Left lung (tissue), 14 donors: ENCODE measurements at places on chromosomes 3 and 15. TPM values are rescaled to one million over a fixed set of nuclear protein-coding genes. Genes with fewer than 3 reads are reported as not detected.
A peak's percentile ranks its signal among the peaks of the same experiment; 100 is the strongest.

The SOX14 gene
- total RNA-seq: not detected

The ZNF860 gene
- total RNA-seq: 2.3 TPM

The WDR72 gene
- total RNA-seq: 0.94 TPM

The GOLGA8N gene
- total RNA-seq: 9.6 TPM

The CRABP1 gene
- not detected for total RNA-seq

The MCCC1 gene
- total RNA-seq: 61.8 TPM

GRCh38 chr15:47918877-47919276, 201.6 kb downstream of the SEMA6D start:
- H3K27me3 ChIP-seq: no peaks in the 10 kb centered on the region
- no peaks in the 10 kb centered on the region for H3K4me1 ChIP-seq
- no peak overlapping the region for H3K27ac ChIP-seq
- no peak for DNase-seq

DNA sequence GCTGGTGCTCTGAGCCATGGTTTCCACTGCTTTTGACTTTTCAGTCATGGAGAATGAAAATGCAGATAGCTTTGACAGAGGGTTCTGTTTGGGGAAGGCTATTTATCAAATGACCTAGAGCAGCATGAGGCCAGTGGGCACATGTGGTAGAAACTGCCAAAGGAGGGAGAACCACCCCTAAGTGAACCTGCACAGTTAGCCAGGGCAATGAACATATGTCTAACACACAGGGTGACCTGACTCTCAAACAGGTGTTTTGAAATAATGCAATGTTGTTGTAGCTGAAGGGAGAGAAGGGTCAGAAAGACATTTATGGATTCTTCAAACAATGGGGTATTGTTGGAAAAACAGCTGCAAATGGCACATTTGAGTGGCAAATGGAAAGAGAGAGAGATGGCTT, 174.4 kb upstream of the FAM3D start:
- H3K4me3 ChIP-seq: no peak overlapping the region
- H3K27me3 ChIP-seq: no peaks in the 10 kb centered on the region
- no peak overlapping the region for H3K27ac ChIP-seq
- no peak for DNase-seq
- H3K4me1 ChIP-seq: no peaks in the 10 kb centered on the region

DNA sequence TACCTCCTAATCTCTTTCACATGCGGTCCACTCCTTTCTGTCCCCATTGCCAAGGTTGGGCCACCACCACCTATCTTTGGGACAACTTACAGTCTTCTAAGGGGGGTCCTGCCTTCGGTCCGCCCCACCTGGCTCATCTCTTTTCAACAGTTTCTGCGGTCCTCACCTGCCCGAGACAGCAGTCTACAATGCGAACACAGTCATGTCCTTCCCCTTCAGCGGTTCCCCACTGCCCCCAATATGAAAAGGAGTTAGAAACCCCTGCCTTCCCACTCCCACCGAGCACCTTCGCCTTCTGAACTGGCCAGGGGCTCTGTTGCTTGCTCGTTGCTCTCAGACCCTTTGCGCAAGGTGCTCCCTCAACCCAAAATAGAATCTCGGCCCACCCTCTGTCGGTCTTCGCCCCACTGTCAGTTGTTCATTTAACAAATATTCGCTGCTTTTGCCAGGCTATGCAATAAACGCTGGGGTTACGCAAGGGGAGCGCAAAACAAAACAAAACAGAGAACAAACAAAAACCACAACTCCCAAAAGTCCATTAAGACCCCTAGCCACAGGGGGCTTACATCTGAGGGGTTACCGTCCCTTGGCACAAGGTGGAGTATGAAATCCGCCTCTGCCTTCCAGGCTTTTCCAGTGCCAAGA, 611 bp upstream of the FANCI start:
- H3K4me3 ChIP-seq: peak overlapping the region; percentile 62
- H3K27ac ChIP-seq: no peak overlapping the region

GRCh38 chr3:11136116-11136515, 18.2 kb upstream of the HRH1 start:
- no peaks in the 10 kb centered on the region for H3K27me3 ChIP-seq
- no peak for DNase-seq
- no peak overlapping the region for H3K4me3 ChIP-seq
- H3K27ac ChIP-seq: no peak overlapping the region
- H3K4me1 ChIP-seq: peaks cover 6% of the 10 kb centered on the region

DNA sequence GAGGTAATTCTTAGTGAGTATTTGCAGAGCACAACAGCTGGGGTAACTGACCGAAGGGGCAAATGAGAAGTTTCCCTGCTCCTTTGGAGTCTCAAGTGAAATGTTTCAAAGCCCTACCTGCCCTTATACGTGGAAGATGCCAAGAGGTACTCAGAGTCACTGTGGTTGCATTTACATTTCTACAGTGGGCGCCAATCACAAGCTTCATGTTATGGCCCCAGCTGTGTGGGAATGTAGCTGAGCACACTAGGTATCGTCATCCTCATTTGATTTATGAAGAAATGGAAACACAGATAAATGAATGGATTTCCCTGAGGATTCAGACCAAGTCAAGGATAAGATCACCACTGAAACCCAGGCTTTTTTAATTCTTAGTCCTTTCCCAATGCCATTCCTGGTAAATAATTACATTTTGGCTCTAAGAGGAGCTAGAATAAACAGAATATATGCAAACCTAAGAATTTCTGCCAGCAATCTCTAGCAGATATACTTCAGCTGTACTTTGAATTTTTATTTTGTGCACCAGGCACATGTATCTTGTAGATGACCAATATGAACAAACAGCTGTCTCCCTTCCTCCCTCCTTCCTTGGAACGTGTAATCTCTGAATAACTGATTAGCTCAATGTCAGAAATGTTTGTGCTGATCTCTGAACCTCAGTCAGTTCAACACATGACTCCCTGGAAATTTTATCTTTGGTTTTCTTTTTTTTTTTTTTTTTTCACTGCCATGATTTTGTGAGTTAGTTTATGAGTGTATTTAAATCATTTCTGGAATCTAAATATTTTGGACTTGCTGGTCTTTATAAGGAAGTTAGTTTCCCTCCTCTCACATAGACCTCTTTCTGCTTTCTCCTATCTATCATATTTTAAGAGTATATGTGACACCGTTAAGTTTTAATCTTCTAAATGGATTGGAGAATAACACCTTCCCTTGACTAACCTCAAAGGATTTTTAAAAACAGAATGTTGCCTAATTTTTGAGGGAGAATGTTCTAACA, 69.2 kb downstream of the MAP2K5 start:
- no peak for DNase-seq
- no peak overlapping the region for H3K27ac ChIP-seq
- no peaks in the 10 kb centered on the region for H3K36me3 ChIP-seq
- no peaks in the 10 kb centered on the region for H3K4me1 ChIP-seq
- H3K4me3 ChIP-seq: no peak overlapping the region

GRCh38 chr3:193605876-193606275, 12.9 kb downstream of the OPA1 start:
- H3K4me1 ChIP-seq: no peaks in the 10 kb centered on the region
- no peak for DNase-seq
- no peaks in the 10 kb centered on the region for H3K36me3 ChIP-seq
- H3K4me3 ChIP-seq: no peak overlapping the region
- no peaks in the 10 kb centered on the region for H3K27me3 ChIP-seq
- no peak overlapping the region for H3K27ac ChIP-seq

DNA sequence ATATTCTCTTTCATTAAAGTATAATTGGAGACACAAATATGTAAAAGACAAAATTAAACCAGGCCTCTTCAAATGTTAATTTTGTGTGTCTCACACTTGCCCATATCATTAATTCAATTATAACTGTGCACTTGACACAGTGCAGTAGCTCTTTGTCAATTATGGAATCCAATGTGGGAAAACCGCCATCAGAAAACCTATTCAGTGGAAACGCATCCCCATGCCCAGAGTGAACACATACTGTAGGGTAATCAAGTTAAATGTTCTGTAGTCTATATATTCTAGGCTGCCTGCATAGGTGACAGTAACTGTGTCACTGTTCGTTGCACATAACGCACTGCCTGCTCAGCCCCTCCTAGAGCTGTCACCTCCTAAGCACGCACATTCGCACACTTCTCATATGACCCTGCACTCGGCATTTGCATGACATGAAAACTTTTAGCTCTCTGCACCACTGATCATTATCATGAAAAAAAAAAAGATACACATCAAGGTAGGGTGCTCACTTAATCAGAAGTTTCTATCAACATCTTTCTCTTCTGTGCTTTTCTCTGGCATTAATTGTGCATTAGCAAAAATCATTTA, 63.2 kb downstream of the MEIS2 start:
- no peak for DNase-seq
- H3K4me1 ChIP-seq: no peaks in the 10 kb centered on the region
- no peaks in the 10 kb centered on the region for H3K36me3 ChIP-seq
- no peaks in the 10 kb centered on the region for H3K27me3 ChIP-seq
- H3K27ac ChIP-seq: no peak overlapping the region
- H3K4me3 ChIP-seq: no peak overlapping the region

GRCh38 chr3:44104668-44105321, 136.9 kb upstream of the TOPAZ1 start:
- no peaks in the 10 kb centered on the region for H3K36me3 ChIP-seq
- no peaks in the 10 kb centered on the region for H3K4me1 ChIP-seq
- DNase-seq: no peak

- H3K27me3 ChIP-seq: no peaks in the 10 kb centered on the region
- H3K36me3 ChIP-seq: no peaks in the 10 kb centered on the region
- no peak overlapping the region for H3K4me3 ChIP-seq
- H3K27ac ChIP-seq: no peak overlapping the region
Measured at GRCh38 chr3:30886888-30887287, 7.6 kb downstream of the GADL1 start.

DNA sequence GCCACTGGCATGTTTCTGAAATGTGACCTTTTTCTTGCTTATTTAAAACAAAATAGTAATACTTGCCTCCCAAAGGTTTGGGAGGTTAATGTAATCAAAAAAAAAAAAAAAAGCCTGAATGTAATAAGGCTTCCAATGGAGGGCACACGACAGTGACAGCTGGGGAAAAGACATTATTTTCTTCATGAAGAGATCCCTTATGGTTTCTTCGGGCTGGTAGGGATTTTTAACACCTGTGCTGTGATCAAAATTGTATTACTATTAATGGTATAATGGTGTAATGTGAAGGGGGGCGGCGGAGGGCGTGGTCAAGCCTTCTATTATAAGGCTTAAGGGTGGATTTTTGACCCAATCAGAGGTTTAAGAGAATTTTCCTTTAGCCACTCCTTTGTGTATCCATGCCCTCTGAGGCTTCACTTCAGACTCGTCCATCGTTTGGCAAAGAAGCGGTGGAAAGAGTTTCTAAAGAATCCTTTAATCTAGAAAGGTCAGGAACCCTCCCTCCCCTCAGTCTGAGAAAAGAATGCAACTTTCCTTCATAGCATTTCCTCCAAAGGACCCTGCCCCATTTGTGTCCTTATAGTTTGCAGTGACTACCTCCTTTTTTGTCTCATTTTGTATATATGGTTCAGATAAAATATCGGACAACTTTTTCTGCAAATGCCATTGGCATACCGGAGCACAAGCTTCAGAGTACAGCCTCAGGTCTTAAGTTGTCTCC, 89.5 kb upstream of the CHD2 start:
- DNase-seq: no peak
- H3K36me3 ChIP-seq: no peaks in the 10 kb centered on the region
- peak overlapping the region; percentile 59 for H3K4me3 ChIP-seq
- no peaks in the 10 kb centered on the region for H3K27me3 ChIP-seq
- H3K27ac ChIP-seq: peak overlapping the region; percentile 100

DNA sequence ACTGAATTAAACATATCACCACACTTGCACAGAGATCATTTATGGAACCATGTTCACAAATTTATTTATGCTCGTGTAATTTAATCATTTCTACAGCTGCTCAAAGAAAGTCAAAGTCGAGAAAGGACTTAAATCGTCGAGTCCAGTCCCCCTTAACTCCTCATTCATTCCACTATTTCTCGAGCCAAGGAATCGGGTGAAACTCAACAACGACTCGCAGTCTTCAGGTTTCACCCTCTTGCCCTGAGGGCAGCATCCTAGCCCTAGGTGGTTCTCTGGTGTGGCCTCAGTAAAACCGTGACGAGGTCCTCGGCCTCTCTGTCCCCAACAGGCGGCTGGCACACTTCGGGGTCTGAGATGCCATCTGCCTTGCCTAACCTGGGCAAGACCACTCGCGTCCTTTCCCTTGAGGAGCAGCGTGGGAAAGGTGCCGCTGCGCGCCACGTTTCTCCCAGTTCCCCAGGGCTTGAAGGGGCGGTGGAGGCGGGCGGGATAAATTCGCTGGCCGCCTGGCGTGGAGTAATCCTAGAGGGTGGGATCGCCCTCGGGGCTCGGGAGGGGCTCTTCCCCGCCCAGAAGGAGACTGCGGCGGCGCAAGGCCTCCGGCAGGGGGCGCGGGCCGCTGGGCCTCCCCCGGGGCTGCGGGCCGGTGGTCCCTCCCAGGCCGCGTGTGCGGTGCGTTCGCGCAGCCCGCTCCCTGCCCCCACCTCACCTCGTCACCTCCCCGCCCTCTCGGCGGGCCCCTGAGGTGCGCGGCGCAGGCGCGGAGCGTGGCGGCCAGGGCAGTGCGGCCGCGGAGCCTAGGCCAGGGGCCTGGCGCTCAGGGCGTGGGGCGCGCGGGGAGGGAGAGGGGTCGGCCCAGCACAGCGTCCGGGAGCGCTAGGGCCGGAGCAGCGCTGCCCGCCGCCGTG, at the start of gene ZNF639:
Gene ZNF639 (plus strand): TSS at position 746 of the 911 bp plus-strand sequence. CDS start 5,263 bp downstream, outside the sequence.
- H3K4me1 ChIP-seq: peaks cover 42% of the 10 kb centered on the region
- peaks cover 17% of the 10 kb centered on the region for H3K36me3 ChIP-seq
- DNase-seq: peak; percentile 87
- H3K27ac ChIP-seq: peak within 1 kb of the TSS; percentile 96

DNA sequence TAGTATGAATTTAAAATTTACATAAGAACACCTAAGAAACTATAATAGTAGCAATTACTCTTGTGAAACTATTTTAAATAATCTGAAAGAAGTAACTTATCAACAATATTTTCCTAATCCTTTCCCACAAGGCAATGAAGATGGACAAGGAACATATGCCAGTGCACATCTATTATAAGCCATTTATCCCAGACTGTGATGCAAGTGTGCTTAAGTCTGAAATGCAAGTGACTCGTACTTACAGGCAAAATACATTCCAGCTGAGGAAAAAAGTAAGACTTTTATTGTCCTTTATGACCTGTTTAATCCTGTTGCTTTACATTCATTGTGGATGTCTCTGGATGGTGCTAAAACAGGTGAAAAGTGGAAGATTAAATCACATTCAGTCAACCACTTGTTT, 709.4 kb downstream of the ZNF385D start:
- no peaks in the 10 kb centered on the region for H3K36me3 ChIP-seq
- H3K4me1 ChIP-seq: no peaks in the 10 kb centered on the region
- no peaks in the 10 kb centered on the region for H3K27me3 ChIP-seq
- no peak overlapping the region for H3K27ac ChIP-seq
- no peak overlapping the region for H3K4me3 ChIP-seq
- no peak for DNase-seq
